ENCODE measurements at places on chromosomes 1 and 21. TPM values are rescaled to one million over a fixed set of nuclear protein-coding genes. Genes with fewer than 3 reads are reported as not detected.

PAX7 gene
- total RNA-seq: 10.9 TPM

MTF2 gene
- 83.5 TPM for total RNA-seq

MTARC1 gene
- 28.3 TPM for total RNA-seq

SMCP gene
- not detected for total RNA-seq

ZBTB8A gene
- total RNA-seq: 9.8 TPM

- DNase-seq: no peak
Observed at GRCh38 chr1:42966688-42967612, 8.3 kb upstream of the SLC2A1 start.

- no peak for DNase-seq
Observed at GRCh38 chr21:25176637-25177412, 430.5 kb downstream of the MRPL39 start.

GRCh38 chr1:210235363-210236053 is 2.9 kb downstream of the SERTAD4 start:
- no peak for DNase-seq

- no peak for DNase-seq
Observed at GRCh38 chr1:167630568-167631385, 745 bp downstream of the RCSD1 start.

DNA sequence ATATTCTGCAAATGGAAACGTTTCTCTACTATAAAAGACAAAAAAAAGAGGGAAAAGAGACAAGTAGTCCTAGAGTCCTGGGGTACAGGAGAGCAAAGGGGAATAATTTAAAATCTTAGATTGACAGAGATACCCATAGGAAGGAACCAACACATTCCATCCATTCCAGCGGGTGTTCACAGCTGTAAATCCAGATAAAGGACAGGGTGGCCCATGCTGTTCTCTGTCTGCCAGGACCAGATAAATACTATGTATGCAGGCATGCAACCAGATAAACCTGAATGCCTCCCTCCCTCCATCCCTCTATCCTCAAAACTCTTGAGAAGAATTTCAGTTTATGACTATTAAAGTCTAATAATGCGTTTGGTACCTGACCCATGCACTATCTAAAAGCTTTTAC is 131.8 kb downstream of the PTPN14 start:
- DNase-seq: no peak

- no peak for DNase-seq
Observed at GRCh38 chr1:21811875-21812305, at the start of gene LDLRAD2. Gene LDLRAD2, plus strand, starts transcription at chr1:21812265. Its CDS starts 187 bp downstream, at chr1:21812452.

- DNase-seq: no peak
Observed at GRCh38 chr1:39854738-39855137, 28.6 kb downstream of the TRIT1 start.

DNA sequence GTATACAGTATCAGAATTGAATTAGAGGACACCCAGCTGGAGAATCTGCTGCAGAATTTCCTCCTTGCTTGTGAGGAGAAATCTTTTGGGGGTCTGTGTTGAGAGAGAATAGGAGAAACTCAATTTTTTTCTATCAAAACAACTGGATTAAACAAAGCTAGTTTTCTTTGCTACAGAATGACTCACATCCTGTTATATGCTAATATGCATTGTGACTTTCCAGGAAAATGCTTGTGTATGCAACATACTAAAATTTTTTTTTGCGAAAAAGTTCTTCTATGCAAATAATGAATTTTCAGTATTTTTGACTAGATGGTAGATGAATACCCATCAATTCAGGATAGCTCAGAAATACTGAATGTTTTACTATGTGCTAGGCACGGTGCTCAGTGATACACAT is 2.2 kb downstream of the VAMP4 start:
- no peak for DNase-seq

GRCh38 chr1:27878787-27879335 is 6.5 kb downstream of the THEMIS2 start:
- no peak for DNase-seq

- no peak for DNase-seq
Observed at GRCh38 chr21:41783476-41784180, 16.8 kb upstream of the RIPK4 start.

- peak; percentile 65 for DNase-seq
Observed at GRCh38 chr1:165114022-165114888, 242.3 kb downstream of the LMX1A start.

DNA sequence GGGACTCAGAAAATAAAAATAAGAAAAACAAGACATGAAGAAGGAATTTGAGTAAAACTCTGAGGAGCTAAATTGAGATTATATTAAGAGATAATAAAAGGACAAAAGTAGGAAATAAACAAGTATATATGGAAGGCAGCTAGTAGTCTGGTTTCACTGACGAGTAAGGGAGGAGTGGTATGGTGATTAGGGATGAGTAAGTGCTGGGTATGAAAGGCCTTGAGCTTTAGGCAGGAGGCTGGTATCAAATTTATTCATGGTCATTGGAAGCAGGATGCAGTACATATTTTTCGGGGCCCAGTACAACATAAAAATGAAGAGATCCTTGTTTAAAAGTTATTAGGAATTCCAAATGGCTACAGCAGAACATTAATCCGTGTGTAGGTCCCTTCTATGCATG is 789.7 kb upstream of the PRMT6 start:
- no peak for DNase-seq

DNA sequence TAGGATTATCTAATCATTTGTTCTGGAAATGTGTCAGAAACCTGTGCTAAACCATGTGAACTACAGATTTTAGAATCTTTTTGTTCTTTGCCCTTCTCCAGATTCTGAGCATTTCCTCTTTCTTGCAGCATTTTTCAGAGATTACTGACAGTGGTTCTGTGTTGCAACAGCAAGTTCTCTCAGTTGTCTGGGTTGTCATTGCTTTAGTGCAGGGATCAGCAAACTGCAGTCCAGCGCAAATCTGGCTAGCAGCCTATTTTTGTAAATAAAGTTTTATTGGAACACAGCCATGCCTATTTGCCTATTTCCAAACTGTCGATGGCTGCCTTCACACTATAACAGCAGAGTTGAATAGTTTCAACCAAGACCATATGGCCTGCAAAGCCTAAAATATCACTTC is 66.3 kb upstream of the LRRC8D start:
- no peak for DNase-seq

DNA sequence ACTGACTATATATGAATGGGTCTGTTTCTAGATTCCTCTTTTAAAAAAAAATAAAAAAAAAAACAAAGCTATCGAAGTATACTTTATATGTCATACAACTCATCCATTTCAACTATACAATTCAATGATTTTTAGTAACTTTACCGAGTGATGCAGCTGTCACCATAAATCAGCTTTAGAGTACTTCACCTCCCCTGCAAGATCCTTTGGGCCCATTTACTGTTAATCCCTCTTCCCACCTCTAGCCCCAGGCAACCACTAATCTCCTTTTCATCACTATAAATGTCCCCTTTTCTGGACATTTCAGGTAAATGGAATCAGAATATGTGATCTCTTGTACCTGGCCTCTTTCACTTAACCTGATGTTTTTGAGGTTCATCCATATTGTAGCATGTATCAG is 133.9 kb downstream of the PEX14 start:
- DNase-seq: no peak

- DNase-seq: no peak
Observed at GRCh38 chr1:6367381-6368012, 26.1 kb downstream of the ACOT7 start.

- DNase-seq: no peak
Observed at GRCh38 chr1:214277704-214278635, 3.0 kb upstream of the SMYD2 start.

DNA sequence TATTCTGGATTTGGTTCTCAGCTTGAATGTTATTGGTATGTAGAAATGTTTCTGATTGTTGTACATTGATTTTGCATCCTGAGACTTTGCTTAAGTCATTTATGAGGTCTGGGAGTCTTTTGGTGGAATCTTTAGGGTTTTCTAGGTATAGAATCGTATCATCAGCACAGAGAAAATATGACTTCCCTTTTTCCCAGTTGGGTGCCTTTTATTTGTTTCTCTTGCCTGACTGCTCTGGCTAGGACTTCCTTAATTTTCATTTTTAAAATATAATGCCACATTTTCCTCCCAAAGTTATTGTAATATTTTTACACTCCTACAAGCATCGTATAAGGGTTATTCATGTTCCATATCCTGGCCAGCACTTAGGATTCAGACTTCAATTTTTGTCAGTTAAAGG is 111.1 kb downstream of the FNBP1L start:
- DNase-seq: no peak

DNA sequence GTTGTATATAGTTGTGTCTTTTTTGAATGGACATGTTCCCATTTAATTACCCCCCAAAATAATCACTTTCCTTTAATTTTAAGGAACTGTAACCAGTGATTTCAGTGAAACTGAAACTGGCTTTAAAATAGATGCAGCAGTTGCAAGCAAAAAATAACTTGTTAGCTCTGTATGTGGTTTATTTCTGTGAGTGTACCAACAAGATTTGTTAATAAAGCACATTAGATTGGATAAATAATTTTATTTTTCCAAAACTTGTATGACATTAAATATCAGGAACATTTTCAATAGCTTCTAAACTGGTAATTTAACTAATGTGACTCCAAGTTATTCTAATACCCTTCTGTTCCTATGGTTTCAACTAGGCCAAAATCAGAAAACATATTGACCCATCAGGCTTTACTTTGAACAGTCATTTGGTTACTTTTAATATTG is 184.3 kb upstream of the CACYBP start:
- DNase-seq: no peak

- no peak for DNase-seq
Observed at GRCh38 chr1:7509598-7509997, 261.5 kb upstream of the VAMP3 start.

GRCh38 chr1:56511364-56511763 is 68.0 kb downstream of the PLPP3 start:
- DNase-seq: no peak

Data from neural crest cell (in vitro differentiated cells).